ENCODE measurements at places on chromosomes 3 and 15.
A peak's percentile ranks its signal among the peaks of the same experiment; 100 is the strongest.

DNA sequence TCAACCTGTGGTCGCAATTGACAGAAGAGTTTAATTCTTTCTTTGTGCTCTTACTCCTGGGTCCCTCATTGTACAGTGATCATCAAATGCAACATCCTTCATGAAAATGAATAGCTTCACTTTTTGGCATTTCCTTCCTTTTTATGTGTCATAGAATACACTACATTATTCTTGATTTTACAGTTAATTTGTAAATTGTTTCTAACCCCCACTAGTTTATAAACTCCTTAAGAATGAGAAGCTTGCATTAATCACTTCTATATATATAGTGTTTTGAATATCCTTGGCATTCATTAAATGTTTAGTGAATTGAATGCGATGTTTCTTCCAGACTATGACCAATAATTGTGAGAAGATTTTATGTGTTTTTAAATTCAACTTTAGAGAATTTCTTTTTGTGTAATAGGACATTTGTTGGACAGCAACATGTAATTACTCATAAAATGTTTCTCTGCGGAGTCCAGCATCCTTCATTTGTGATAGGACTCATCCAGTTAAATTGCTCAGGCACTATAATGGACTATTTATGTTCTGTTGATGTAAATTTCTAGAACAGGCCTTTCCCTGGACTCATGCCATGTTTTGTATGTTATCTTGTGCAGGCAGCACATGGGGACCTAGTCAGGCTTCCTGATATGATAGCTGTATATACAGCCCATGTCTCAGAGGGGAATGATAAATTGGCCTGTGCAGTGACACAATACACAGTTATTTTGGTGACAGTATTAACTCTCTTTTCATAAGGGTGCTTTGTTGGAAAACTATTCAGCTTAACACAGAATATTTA is 51.3 kb downstream of the MBNL1 start:
- no peak for DNase-seq

DNA sequence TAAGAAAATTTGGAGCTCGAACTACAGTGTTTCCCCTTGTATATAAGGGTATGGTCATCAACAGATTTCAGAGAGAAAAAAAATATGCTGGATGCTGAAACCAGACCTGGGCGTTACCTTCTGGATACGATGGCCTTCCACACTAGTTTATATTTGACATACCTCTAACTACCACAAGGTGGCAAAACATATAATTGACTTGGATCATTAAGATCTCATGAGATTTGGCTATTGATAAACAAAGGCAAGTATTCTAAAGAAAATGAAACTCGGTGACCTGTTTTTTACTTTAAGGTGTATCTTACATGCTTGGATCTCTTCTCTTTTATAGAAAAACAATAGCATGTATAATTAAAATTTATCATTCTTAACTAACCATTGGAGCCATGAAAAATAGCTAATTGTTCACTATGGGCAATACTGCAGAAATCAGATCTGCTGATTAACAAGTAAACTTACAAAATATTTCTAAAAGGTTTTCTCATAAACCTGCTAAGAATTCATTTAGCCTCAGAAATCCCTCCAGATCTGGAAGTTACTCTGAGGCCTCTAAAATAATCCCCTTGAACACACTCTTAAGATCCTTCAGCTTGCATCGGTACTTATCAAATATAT is 300.6 kb upstream of the KCNH8 start:
- peak; percentile 21 for DNase-seq

DNA sequence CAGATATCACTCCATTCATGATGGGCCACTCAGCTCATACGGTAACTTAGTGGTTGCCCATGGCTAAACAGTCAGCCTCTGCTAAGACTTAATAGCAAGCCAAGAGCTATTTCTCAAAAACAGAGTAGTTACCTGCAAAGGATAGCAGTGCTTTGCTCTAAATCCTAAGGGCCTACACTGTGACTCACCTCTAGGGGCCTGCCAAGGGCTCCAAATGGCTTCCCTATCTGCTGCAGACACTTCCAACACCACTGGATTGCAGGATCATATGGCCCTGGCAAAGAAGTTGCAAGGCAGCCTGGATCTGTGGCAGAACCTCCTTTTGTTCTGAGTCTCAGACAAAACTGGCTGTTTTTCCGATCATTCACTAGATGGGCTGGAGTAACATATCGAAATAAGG is 17.8 kb downstream of the CGGBP1 start:
- DNase-seq, result no peak

GRCh38 chr3:170502297-170502696 is 83.6 kb downstream of the SLC7A14 start:
- DNase-seq, result no peak

- DNase-seq, result no peak
Observed at GRCh38 chr3:129618901-129619671, 12.6 kb upstream of the PLXND1 start.

GRCh38 chr3:177574222-177574856 is 377.1 kb upstream of the TBL1XR1 start:
- DNase-seq, result no peak

DNA sequence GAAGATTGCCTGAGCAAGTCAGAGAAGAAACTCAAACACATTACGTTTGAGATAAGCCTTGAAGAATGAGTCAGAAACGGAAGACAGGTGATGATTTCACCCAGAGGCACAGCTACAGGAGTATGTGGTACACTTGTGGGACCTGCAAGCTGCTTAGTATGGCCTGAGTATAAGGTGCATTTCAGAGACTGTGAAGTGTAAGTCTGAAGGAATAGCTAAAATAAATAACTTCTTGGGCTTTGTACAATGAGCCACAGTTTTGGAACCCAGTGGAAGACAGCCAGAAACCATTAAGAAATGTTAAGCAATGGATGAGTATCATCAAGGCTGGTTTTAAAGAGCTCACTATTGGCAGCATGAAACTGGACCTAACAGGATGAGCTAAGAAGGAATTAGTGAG is 826.2 kb downstream of the ROBO1 start:
- DNase-seq, result no peak

DNA sequence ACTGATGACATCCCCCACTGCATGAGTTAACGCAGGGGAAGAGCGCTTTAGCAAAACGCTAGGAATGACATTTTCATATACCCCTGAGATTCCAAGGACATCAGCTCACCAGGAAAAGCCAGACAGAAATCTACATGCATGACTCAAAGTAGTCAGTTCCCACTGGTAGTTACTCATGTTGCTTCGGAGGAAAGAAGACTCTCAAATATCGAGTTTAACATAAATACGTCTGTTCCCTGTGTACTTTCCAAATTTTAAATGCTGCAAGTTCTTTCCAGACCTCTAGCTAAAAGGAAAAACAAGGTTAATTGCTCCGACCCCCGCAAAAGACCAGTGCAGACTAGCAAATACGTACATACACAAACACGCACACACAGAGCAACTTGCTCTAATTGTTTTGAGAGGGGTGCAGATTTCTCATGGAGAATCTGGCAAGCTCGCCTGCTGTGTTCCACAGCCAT is 115.4 kb upstream of the PRICKLE2 start:
- no peak for DNase-seq

DNA sequence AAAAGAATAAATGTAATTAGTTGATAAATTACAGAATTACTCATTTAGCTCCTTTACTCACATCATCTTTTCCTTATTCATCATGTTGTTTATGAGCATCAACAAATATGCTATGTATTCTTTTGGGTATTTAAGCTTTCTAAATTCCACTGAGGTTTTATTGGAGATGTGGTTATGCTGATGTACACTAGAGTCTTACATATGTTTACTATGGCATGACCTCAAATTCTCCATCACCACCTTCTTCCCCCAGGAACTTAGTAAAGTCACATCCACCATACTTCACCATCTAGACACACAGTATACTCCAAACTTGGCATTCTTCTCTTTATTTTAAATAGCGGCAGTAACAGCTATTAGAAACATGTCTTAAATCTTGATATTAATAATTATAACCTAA is 74.1 kb upstream of the MELTF start:
- no peak for DNase-seq

DNA sequence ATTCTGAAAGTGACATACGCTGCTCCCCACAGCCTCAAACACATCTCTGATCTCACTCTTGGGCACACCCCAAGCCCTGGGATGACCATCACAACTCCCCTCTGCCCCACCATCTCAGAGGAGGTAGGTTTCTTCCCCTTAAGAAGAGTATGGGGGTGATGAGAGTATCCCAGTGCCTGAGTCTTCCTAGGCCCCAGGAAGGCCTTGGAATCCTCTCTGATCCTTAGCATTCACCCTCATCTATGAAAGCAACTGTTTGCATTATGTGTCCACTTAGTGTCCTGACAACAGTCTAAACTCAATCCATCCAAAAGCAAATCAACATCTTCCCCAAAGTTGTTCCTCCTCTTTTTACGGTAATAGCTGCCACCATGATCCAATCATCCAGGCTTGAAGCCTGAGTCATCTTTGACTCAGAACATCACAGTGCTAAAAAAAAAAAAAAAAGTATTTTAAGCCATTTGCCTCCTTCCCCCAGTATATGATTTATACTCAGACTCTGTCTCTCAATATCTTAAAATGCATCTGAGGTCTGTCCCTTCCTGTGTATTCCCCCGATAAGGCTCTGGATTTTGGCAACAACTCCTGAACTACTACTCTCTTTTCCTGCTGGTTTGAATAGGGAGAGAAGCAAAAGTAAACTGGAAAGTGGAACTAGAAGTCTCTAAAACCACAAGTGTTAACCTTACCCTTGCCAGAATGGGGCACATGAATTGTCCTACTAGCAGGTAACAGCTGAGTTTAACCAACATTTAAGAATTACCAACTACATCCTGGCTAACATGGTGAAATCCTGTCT is 22.5 kb downstream of the POPDC2 start:
- peak; percentile 67 for DNase-seq

DNA sequence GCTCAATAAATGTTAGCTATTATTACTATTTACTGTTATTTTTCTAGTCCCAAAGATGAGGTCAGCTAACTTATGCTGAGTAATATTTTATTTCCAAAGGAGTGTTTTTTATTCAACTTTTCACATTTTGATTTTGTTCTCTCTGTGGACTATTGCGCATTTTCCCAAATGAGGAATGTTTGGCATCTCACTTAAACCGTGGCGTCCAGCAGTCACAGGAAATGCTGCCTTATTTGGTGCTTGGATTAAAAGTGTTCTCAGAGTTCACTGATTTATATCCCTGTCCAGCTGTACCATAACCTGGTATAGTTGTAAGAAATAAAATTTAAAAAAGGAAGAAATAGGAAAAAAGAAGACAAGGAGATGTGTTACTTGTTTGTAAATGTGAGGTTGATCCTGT is 166.8 kb downstream of the THSD4 start:
- no peak for DNase-seq

DNA sequence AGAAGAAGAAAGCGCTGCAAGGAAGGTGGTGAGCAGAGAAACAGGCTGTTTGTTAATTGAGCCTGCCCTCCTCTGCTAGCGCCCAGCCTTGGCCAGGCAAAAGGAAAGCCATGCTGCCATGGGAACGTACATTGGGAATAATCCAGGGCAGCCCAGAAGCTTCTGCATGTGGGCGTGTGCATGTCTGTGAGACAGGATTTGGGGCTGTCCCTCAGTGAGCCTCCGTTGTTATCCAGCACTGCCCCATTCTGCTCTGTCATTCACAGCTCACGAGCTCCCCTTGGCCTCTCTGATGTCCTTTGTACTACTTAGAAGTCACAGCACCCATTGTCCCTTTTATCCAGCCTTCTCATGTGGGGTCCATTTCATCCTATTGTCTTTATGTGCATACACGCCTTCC is 239.1 kb upstream of the ROPN1 start:
- no peak for DNase-seq

DNA sequence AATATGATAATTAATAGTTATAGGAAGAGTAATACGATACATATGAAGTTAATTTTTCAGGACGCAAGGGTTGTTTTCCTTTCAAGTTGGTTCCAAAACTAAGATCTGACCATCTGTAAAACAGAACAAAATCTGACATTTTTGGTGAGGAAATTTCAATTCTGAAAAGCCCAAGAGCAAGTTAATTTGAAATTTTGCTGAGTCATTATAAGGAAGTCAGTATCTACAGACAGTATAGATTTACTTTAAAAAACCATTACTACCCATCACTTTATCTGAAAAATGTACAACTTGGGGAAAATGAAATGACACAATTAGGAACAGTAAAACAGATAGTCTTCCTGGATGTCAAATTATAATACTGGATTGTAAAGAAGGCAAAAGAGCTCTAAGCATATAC is 12.5 kb downstream of the INTS14 start:
- no peak for DNase-seq

- no peak for DNase-seq
Observed at GRCh38 chr3:184525337-184526087, 36.1 kb upstream of the EPHB3 start.

DNA sequence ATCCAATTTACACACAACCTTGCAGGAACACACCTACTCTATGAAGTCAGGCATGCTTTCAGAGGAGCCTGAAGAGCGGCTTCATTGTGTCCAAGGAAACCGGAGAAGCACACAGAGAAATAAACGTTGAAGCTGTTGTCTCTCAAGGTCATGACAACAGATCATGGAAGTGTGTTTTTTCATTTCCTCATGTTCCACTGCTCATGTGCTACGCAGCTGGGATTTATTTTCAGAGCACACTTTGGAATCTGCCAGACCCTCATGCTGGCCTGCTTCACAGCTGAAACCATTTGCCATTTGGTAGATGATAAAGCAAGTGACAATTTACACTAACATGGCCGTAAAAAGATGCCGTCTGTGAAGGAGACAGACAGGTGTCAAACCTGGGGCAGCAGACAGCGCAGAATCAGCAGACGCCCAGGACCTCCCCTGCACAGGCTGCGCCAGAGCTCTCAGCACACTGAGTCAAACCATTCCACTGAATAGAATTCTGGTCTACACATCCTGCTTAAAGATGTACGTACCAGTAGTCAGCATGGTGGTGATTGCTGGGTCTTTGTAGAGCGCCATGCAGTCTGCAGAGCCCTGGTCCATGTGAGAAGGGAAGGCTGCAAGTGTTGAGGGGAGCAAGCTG is 99.3 kb downstream of the ARNT2 start:
- no peak for DNase-seq

- no peak for DNase-seq
Observed at GRCh38 chr3:23583980-23584740, 221.6 kb upstream of the UBE2E1 start.

- DNase-seq, result no peak
Observed at GRCh38 chr15:61906961-61907752, 153.1 kb downstream of the VPS13C start.

- no peak for DNase-seq
Observed at GRCh38 chr3:79175870-79176269, 591.9 kb downstream of the ROBO1 start.

- DNase-seq, result no peak
Observed at GRCh38 chr15:51780636-51781035, 29.2 kb downstream of the TMOD2 start.

- DNase-seq, result no peak
Observed at GRCh38 chr3:52447512-52448355, 2.8 kb upstream of the SEMA3G start.

GRCh38 chr15:95875121-95875643 is 455.3 kb upstream of the NR2F2 start:
- DNase-seq, result peak; percentile 88

- DNase-seq, result no peak
Observed at GRCh38 chr3:178847190-178847589, 224.4 kb downstream of the ZMAT3 start.

Measured in AML-193 (cell line).